ENCODE measurements at places on chromosomes 3 and 15.

DNA sequence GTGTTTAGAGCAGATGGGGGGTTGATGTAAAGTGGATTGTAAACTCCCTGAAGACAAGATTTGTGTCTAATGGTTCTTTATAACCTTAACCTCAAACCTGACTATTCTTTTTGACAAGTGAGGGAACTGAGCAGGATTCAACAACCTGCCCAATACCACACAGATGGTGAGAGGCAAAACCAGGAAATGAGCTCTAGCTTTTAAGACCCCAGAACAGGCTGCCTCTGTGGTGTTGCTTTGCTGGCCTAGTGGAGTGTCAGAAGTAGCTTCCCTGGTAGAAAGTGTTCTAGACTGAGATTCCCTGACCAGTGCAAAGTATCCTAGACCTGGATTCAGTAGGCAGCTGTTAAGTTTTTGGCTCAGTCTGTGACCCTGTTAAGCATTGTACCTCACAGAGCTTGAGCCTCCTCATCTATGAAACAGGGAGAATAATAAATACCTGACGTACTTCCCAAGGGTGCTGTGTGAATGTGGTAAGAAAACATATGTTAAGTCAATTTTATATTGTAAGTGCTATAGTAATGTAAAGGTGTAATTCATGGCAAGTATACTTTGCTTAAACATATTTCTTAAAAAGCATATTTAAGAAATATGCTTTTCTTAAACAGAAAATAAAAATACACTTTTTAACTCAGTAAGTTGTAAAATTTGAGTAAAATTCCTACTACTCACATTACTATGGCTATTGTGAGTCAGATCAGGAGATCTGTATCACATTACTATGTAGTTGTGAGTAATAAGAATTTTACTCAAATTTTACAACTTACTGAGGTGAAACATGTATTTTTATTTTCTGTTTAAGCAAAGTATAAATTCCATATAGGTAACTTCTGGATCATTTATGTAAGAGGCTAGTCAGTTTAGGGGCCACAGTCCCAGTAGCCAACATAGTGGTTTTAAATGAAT is 8.8 kb downstream of the GPR87 start:
- no peak for DNase-seq

DNA sequence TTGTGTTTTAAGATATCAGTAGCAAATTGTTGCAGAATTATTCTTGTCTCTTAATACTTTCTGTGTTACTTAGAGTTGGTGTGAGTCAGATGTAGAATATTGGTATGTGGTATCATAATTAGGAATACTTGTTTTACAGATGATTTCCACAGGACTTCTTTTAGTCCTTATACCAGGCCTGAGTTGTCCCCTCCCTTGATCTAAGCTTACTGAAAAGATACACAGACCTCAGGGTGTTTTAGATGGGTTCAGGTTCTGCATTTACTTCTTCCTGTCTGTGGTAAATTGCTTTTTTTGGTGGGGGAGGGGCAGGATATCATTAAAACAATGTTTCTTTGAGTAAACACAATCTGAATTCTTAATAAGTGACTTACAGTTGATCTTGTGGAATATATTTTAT is 14.2 kb downstream of the DZIP3 start:
- DNase-seq = no peak

- DNase-seq = no peak
Measured at GRCh38 chr3:34183114-34183513, 384.7 kb downstream of the PDCD6IP start.

DNA sequence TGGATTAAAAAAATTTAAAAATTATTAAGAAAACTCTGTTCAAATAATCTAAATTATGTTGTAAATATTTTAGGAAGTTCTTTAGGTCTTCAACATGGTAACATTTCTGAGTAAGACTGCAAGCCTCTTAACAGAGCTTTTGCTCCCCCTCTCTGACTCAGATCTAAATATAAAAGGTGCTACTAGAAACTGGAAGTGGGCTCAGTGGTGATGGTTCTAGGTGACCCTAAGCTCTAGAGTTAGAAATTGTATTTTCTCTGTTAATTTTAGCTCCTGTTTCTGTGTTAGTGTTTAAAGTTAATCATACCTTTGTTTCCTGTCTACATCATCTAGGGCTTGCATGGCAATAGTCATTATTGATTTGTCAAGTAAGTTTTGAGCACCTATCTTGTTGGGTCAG is 159.9 kb upstream of the MEIS2 start:
- DNase-seq = no peak

DNA sequence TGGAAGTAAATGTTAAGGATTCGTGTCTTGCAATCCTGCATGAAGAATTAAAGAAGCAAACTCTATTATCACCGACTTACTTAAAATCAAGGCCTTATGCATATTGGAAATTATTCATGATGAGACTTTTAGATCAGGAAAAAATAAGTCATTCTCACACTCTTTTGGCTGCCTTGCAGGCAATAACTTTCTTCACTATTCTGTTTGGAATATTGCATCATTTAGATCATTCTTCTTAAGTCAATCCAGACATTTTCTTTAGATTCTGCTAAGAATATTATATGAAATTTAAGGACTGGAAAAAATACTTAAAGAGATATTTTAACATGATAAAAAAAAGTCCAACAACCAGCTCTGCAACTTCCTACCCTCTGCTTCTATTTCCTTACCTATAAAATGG is 245.4 kb downstream of the LRRN1 start:
- DNase-seq = no peak

GRCh38 chr3:62622553-62623174 is 249.3 kb upstream of the FEZF2 start:
- peak; percentile 10 for DNase-seq

- peak; percentile 88 for DNase-seq
Measured at GRCh38 chr15:78241017-78241416, 6.7 kb upstream of the ACSBG1 start.

DNA sequence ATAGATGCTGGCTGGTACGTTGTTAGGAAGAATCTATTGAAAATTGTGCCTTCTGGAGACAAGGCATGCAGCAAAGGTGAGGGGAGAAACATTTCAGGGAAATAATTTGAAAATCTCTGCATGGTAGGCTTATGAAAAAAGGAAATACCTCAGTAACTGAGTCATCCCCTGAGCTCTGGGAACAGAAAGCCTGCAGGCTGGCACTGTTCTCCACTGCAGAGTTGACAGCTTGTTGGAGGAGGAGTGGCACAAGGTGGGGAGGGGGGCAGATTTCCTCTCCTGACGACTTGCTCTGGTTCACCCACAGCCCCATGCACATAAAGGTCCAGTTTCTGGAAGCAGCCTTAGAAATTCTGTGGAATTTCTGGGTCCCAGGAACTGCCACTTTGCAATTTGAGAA is 179.4 kb downstream of the ABHD5 start:
- DNase-seq = no peak

DNA sequence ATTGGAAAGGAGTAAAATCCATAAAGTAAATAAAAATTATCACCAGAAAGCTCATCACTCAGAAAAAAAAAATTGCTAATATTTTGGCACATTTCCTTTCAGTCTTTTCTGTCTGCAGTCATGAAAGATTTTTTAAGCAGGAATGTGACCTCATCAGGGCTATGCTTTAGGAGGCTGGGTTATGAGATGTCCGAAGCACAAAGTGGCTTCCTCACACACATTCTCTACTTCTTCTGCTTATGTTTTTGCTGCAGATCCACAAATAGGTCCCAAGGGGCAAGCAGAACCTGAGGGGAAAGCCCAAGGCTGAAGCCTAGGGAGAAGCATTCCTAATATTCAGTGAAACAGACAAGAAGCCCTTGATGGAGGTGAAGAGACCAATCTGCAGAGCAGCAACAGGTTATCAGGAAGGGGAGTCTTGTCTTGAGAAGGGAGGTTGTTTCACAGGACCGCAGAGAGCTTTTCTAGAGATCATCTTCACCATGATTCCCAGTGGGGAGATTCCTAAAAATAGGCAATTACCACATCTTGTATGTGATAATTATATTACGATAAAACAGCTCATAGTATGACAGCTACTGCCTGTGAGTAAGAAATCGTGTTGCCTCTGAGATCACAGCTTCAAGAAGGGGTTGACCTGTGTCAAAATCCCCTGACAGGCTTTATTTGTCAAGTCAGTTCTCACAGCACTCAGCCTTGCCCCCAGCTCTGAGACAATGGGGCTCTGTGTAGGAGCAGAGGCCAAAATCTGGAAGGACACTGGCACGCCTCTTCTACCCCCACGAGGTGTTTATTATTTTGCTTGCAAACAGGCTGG is 60.5 kb downstream of the IGF2BP2 start:
- peak; percentile 24 for DNase-seq

GRCh38 chr3:45895686-45896468 is 9.5 kb downstream of the CCR9 start:
- DNase-seq = no peak

DNA sequence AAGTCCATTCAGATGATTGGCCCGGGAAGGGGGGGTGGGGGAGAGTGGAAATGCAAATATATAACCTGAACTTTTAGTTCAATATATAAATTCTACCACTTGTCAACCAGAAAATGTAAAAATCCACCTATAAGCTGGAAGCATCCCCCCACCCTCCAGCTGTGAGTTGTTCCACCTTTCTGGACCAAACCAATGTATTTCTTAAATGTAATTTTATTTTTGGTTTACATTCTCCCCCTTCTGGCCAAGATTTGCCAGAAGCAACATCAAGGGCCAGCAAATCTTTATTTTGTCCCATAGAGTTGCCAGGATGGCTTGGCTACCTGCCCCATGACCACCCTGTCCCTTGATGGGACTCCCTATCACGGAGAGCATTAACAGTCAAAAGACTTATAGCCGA is 545.7 kb downstream of the TBL1XR1 start:
- no peak for DNase-seq

GRCh38 chr15:31338318-31338878 is 11.8 kb downstream of the KLF13 start:
- DNase-seq = no peak

DNA sequence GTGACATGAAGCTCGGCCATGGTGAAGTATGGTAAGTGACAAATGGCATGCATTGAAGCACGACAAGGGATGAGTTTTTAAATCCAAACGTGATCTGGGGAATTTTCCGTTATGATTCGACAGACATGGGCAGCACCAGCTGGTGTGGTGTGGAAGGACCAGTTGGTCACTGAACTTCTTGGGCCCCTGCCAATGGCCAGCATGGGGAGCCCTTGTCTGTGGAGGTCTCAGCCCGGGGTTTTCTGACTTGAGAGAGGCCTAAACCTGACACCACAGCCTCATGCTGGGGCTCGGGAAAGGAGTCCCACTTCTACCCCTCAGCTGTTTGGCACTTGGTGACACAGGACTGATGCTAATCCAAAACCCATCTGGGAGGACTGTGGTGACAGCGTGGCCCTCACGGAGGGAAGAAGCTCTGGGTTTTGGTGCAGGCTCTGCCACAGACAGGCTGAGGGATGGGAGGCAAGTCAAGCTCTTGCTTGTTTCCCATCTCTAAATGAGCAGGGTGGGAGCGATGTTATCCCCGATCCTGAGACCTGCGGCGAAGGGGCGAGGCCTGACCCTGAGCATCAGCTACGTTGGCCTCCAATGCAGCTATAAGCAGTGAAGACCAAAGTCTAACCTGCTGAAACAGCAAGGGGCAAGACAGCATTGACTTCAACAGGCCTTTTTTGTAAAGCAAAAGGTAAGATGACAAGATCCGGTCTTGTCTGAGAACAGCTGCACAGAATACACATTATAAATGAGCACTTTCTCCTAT is 69.5 kb downstream of the ATP1B3 start:
- DNase-seq = no peak

DNA sequence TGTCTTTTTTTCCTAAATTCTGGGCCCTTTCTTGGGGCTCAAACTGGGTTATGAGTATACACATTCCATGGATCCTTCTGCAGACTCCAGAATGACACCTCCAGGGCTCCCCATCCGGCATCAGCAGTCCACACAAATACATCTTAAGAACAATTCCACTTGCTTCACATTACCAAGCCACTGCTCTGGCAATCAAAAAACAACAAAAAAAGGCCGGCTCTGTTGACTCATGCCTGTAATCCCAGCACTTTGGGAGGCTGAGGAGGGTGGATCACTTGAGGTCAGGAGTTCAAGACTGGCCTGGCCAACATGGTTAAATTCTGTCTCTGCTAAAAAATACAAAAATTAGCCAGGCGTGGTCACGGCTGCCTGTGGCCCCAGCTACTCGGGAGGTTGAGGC is 49.9 kb upstream of the LPP start:
- no peak for DNase-seq

GRCh38 chr3:114668099-114668498 is 374.3 kb downstream of the TIGIT start:
- DNase-seq = no peak

DNA sequence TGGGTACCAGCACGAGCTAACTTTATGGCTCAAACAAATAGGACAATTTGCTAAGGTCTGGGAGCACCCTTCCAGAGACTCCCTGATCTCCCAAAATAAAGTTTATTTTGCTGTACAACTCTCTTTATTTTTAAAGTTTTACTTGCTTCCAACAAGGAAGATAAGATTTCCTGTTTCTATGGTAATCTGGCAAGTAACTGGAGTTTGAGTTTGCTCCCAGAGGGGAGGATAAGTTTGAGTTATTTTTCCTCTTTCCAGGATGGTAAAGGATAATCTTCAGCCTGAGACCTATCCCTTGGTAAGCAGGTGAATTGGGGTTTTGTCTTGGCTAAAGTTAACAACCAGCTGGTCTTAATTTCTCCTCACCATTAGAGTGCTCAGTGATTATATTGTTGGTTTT is 1019.4 kb upstream of the ALCAM start:
- DNase-seq = no peak

DNA sequence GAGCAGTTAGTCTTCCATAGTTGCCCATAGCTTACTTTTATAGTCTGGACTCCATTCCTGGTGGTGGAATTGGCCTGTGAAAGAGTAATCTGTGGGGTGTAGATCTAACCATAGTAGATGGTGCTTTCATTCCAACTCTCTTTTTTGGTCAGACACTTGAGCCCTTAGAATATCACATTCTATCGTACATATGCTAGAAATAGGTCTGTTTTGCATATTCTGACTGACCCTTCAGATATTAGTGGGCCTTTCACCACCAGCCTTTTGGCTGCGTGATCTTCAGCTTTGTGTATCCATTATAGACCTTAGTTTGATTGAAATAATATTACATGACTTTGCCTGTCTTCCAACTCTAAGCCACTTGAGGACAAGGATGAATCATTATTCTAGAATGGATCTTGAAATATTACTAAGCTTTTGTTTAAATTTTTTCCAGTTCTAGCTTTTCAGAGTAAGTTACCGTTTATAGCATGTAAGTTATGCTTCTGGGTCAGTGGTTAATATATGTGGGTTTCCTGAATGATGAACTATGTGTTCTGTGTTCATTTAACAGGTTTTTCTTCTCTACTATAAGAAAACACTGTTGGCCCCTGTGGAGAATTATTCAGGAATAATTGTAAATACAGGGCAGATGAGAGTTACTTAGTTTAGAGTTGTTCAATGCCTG is 8.7 kb downstream of the RAB7A start:
- DNase-seq = peak; percentile 51

DNA sequence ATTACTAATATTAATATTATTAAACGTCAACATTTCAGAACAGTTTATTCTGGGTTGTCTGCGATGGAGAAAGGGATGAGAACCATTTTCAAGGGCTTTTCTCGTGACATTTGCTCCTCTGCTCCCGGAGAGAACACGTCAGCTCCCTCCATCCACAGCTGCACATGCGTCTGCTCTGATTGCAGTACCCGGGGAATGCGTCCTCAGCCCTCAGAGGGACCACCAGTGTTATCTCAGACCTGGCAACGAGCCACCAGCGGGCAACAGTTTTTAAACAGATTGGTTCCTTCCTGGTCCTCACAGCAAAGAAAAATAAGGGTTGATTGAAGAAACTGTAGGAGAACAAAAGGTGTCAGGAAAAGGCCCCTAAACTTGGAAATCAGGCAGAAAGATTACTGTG is 202.2 kb upstream of the ADAMTS9 start:
- no peak for DNase-seq

GRCh38 chr3:178044320-178044719 is 491.9 kb upstream of the KCNMB2 start:
- no peak for DNase-seq

All from GM13977 (cell line).